ENCODE measurements at places on chromosomes 3 and 15.

DNA sequence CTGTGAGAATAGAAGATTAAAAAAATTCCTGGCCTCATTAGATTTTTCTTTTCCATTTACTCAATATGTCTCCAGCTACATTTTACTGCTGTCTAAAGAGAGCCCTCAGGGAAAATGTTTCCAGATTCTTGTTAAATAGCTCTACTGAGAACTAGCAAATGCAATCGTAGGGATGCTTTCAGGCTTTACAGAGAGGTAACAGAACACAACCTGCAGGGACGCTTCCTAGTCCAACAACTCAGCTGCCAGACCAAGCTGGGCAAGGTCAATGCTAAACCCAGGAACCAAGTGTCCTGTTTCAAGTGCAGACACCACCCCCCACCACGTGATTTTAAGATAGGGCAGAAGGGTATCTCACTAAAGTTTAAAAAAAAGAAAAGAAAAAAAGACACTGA lies 25.2 kb downstream of the ARHGEF3 start:
- H3K4me3 ChIP-seq = no peak overlapping the region
- H3K36me3 ChIP-seq = no peaks in the 10 kb centered on the region
- no peak for DNase-seq
- no peaks in the 10 kb centered on the region for H3K27me3 ChIP-seq
- no peak overlapping the region for H3K27ac ChIP-seq

DNA sequence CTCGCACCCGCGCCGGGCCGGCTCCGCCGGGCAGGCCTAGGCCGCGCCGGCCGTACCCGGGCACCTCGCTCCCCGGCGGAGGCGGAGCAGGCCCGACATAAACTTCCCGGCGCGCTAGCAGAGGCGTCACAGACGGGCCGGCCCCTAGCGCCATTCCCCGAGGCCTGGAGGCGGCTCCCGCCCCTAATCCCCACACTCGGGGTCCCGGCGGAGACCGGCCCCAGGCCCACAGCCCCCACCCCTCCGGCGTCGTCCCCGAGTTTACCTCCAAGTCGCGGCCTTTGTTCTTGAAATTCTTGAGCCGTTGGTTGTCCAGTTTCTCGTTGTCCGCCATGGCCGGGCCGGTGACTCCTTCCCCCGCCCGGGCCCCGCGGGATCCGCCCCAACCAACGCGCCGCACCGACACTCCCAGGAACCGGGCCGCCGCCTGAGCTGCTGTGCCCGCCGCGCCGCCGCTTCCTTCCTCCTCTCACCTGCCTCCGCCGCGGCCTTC lies 376 bp downstream of the KPNA4 start:
- H3K4me1 ChIP-seq = peaks cover 4% of the 10 kb centered on the region
- H3K27me3 ChIP-seq = no peaks in the 10 kb centered on the region
- DNase-seq = peak; percentile 90
- H3K27ac ChIP-seq = peak overlapping the region; percentile 100
- peaks cover 16% of the 10 kb centered on the region for H3K36me3 ChIP-seq

DNA sequence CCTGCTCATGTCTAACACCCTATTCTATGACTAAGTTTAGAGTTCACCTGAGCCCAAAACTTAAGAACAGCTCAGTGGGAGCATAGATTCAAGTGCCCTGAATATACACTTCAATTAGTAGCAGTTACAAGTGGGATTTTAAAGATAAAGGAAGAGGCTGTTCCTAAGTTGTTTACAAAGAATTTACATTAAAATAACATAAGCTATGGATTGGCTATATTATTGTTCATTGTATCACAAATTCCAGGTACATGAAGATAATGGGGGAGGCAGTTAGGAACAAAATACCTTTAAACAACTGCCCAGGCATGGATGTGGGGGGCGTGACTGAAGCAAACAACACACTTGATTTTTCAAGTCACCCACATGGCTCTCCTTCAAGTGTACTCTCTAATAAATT lies 52.7 kb downstream of the ROPN1B start:
- H3K27me3 ChIP-seq = no peaks in the 10 kb centered on the region
- peaks cover 47% of the 10 kb centered on the region for H3K36me3 ChIP-seq
- DNase-seq = no peak
- H3K27ac ChIP-seq = no peak overlapping the region

DNA sequence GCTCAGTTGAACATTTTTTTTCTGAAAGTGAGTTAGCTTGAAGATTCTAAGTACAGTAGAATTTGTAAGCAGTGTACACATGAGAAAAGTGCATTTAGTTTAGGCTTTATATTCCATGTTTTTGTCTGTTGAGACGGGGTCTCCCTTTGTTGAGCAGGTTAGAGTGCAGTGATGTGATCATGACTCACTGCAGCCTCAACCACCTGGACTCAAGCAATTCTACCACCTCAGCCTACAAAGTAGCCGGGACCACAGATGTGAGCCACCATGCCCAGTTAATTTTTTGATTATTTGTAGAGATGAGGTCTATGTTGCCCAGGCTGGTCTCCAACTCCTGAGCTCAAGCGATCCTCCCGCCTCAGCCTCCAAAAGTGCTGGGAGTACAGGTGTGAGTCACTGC lies 5.3 kb upstream of the CSNK1G1 start:
- DNase-seq = no peak
- H3K27ac ChIP-seq = no peak overlapping the region
- peaks cover 5% of the 10 kb centered on the region for H3K36me3 ChIP-seq
- H3K27me3 ChIP-seq = no peaks in the 10 kb centered on the region
- H3K4me1 ChIP-seq = peaks cover 4% of the 10 kb centered on the region

DNA sequence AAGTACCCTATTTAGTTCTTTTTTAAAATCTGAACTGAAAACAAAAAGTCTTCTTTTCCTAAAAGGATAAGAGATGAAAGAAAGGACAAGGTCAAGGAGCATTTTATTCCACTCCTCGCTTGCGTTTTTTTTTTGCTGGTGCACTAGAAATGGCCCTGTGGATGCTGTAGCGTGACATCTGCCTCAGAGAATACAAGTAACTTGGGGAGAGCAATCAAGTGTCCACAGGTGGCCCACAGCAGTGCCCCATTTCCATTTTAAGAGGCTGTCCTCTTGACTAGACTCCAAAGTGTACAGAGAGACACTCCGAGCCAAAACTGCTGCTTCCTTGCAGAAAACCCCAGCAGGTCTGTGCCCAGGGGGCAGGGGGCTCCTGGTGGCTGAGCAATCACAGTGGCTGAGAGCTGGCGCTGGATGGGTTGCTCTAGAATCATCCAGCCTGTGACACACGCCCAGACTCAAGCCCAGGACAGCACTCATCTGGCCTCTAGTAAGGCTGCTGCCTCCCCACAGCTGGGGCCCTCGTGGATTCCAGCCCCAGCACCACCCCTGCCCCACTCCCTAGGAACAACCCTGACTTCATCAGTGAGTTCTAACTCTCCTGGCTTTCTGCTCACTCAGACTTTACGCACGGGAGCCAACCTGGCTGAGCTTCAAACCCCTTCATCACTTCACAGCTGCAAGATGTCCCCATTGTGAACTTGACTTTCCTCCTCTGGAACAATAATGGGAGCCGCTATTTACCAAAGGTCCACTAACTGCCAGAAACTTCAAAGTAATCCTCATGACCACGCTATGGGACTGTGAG lies 71.1 kb upstream of the SPATA12 start:
- H3K27me3 ChIP-seq = no peaks in the 10 kb centered on the region
- no peaks in the 10 kb centered on the region for H3K4me1 ChIP-seq
- H3K36me3 ChIP-seq = no peaks in the 10 kb centered on the region
- no peak overlapping the region for H3K27ac ChIP-seq
- no peak overlapping the region for H3K4me3 ChIP-seq

- no peaks in the 10 kb centered on the region for H3K27me3 ChIP-seq
- no peak for DNase-seq
- no peaks in the 10 kb centered on the region for H3K36me3 ChIP-seq
- no peak overlapping the region for H3K27ac ChIP-seq
- no peak overlapping the region for H3K4me3 ChIP-seq
- no peaks in the 10 kb centered on the region for H3K4me1 ChIP-seq
Measured at GRCh38 chr15:100295939-100296565, 45.7 kb downstream of the ADAMTS17 start.

DNA sequence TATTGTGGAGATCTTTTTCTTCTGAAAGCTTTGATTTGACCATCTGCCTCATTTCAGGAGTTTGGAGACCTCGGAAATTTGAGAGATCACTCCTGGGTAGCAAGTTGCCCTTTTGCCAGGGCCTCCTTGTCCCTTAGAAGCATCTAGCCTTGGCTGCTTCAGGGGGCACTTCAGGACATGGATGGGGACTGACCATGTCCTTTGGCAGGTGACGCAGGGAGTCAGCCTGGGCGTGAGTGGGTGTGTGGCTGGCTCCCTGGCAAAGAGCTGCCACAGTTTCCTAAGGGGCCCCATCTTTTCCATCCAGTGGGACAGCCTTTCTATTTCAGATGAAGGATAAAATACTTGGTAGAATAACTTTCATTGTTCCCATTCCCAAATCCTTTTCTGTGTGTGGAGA lies 27.6 kb downstream of the EEFSEC start:
- no peaks in the 10 kb centered on the region for H3K4me1 ChIP-seq
- no peak overlapping the region for H3K27ac ChIP-seq
- H3K4me3 ChIP-seq = no peak overlapping the region
- no peak for DNase-seq
- no peaks in the 10 kb centered on the region for H3K36me3 ChIP-seq
- no peaks in the 10 kb centered on the region for H3K27me3 ChIP-seq

DNA sequence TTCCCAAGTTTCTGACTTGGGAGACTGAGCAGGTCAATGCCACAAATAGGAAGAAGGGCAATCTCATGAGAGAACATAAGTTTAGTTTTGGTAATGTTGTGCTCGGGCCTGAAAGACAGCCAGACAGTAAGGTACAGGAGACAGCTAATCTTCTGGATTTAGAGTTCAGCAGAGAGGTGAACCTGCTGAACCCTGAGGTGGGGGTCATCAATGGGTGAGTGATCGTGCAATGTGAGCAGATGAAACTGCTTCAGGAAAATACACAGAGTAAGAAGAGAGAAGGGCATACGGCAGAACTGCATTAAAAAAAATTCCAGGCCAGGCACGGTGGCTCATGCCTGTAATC lies 23.3 kb downstream of the RUBCN start:
- peaks cover 26% of the 10 kb centered on the region for H3K36me3 ChIP-seq
- H3K27me3 ChIP-seq = no peaks in the 10 kb centered on the region
- no peaks in the 10 kb centered on the region for H3K4me1 ChIP-seq

DNA sequence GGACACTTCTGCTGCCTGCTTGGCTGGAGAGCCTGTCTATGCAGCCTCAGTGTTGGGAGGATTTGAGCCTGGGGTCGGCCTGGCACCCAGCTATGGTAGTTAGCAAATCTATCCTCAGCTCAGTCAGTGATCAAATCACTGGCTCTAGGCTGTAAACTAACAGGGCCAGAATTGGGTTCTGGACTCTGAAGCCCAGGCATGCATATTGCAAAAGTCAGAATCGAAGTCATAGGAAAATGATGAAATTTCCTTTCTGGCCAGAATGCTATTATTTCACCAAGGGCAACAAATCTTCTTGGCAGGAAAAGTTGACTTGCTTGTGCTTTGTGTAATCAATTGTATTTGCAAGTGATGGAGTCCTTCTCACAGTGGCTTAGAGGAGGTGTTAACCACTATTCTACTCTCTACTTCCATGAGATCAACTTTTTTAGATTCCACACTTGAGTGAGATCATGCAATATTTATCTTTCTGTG lies 482.6 kb upstream of the TPRG1 start:
- H3K4me1 ChIP-seq = peaks cover 29% of the 10 kb centered on the region
- no peak for DNase-seq
- H3K27me3 ChIP-seq = no peaks in the 10 kb centered on the region
- no peak overlapping the region for H3K4me3 ChIP-seq
- no peaks in the 10 kb centered on the region for H3K36me3 ChIP-seq

- no peak for DNase-seq
- no peaks in the 10 kb centered on the region for H3K4me1 ChIP-seq
- no peaks in the 10 kb centered on the region for H3K27me3 ChIP-seq
- H3K36me3 ChIP-seq = no peaks in the 10 kb centered on the region
- H3K4me3 ChIP-seq = no peak overlapping the region
Measured at GRCh38 chr3:17964108-17964507, 221.7 kb upstream of the TBC1D5 start.

GRCh38 chr3:12727937-12728336 lies 31.1 kb downstream of the TMEM40 start:
- H3K4me3 ChIP-seq = no peak overlapping the region
- no peaks in the 10 kb centered on the region for H3K4me1 ChIP-seq
- H3K27ac ChIP-seq = no peak overlapping the region
- DNase-seq = no peak
- no peaks in the 10 kb centered on the region for H3K36me3 ChIP-seq

DNA sequence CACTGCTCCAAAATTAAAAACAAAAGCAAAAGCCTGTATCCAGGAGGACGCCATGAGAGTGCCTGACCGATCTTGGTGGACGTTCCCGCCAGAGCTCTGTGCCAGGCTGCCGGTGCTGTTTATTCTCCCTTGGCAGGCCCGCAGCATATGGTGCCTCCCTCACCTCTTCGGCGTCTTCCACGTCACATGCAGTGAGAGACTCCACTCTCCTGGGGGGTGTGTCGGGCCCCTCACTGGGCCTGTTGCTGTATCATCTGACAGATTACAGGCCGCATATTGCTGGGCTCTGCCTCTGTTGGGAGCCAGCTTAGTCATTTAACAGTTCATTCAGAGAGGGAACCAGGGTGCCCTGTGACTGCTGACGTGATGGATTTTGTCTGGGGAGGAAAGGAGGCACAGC lies 86.4 kb upstream of the ARRDC4 start:
- no peaks in the 10 kb centered on the region for H3K36me3 ChIP-seq
- no peak overlapping the region for H3K27ac ChIP-seq
- no peak for DNase-seq
- H3K27me3 ChIP-seq = no peaks in the 10 kb centered on the region
- no peak overlapping the region for H3K4me3 ChIP-seq
- no peaks in the 10 kb centered on the region for H3K4me1 ChIP-seq

- no peaks in the 10 kb centered on the region for H3K36me3 ChIP-seq
- no peak for DNase-seq
- H3K27ac ChIP-seq = no peak overlapping the region
- H3K4me3 ChIP-seq = no peak overlapping the region
- no peaks in the 10 kb centered on the region for H3K27me3 ChIP-seq
Measured at GRCh38 chr3:157190380-157190872, 30.5 kb upstream of the CCNL1 start.

DNA sequence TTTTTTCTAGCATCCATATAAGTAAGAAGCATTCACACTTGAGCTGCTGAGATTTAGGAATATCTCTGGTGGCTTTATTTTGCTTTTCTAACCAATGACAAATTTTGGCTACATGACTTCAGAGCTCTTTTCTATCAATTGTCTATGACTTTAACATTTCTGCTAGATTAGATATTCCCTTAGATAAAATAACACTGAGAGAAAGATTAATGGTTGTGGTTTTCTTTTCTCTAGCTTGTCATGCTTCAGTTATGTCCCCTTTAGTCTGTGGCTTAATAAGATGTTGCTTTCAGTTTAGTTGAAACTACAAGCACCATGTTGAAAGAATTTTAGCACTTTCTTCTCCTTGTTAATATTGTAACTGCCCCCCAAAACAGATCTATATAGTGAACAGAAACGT lies 665.6 kb upstream of the CCDC54 start:
- H3K4me3 ChIP-seq = no peak overlapping the region
- H3K27ac ChIP-seq = no peak overlapping the region
- H3K27me3 ChIP-seq = no peaks in the 10 kb centered on the region
- H3K36me3 ChIP-seq = no peaks in the 10 kb centered on the region
- no peak for DNase-seq
